Neural crest cell (in vitro differentiated cells): ENCODE measurements at places on chromosomes 3 and 15.

DNA sequence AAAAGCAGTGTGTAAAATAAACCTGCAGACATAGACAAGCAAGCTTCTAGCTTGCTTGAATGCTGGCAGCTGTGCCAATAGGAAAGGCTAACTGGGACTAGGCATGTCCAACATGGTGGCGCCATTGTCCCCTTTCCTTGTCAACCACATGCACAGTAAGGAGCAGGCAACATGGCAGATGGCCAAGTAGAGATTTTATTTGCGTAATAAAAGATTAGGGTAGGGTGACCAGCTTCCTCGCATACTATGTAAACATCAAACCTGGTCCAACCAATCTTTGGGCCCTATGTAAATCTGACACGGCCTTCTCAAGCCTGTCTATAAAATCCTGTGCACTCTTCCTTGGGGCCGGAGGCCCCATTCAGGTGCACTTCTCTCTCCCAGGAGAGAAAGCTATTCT lies 575.4 kb upstream of the GOLIM4 start:
- DNase-seq, result no peak

DNA sequence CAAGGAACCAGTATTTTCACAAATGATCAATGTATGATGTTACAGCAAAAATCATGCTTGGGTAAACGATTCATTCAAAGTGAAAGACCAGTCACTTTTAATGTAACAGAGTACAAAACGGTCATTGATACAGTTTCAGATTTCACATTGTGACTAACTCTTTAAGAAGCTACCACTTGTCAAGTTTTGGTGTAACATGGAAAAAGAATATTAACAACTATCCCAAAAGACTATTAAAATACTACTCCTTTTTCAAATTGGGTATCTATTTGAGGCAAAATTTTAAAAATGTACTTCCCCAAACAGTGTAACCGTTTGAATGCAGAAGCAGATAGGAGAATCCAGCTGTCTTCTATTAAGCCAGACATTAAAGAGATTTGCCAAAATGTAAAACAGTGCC lies 31.7 kb downstream of the AKAP13 start:
- DNase-seq, result no peak

GRCh38 chr15:32098033-32098432 lies 67.7 kb downstream of the CHRNA7 start:
- DNase-seq, result no peak

DNA sequence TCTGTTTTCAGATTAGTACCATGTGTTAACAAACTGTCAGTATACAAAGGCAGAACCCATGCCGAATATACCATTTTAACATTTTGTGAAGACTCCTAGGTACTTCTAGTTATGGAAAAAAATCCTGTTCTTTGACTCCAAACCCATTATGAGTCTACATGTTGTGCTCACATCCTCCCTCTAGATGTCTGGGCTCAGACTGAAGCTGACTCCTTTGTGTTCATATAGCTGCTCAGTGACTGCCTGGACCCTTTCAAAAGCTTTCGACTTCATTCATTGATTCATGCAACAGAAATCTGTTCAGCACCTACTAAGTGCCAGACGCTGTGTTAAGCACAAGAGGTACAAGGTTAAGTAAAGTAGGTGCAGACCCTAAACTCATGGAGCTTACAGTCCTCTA lies 60.5 kb downstream of the MEGF11 start:
- DNase-seq, result no peak

DNA sequence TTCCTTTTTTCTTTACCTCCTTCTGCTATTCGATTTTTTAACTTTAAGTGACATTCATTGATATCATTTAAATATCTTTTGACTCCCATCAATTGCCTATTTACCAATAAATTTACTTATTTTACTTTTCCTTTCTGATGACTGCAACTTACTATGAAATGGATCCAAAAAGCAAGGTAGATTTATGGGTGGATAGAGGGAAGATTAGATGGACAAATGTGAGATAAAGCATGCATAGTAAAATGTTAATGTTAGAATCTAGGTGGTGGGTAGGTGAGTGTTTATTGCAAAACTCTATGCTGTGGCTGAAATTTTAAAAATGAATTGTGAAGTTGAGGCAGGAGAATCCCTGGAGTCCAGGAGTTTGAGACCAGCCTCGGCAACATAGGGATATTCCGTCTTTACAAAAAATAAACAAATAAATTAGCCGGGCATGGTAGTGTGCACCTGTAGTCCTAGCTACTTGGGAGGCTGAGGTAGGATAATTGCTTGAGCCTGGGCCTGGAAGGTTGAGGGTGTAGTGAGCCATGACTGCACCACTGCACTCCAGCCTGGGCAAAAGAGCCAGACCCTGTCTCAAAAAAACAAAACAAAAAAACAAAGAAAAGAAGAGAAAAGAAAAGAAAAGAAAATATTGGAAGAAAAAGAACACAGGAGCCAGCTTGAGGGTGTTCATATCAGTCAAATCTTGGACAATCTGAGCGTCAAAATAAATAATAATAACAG lies 6.1 kb upstream of the PDCD6IP start:
- no peak for DNase-seq

- no peak for DNase-seq
These were observed 414 bp upstream of the TMEM115 start for GRCh38 chr3:50359760-50360110.
